ENCODE measurements at places on chromosomes 6 and 20.

- DNase-seq = peak; percentile 52
These were observed 523 bp downstream of the CDS2 start for GRCh38 chr20:5127204-5127858.

DNA sequence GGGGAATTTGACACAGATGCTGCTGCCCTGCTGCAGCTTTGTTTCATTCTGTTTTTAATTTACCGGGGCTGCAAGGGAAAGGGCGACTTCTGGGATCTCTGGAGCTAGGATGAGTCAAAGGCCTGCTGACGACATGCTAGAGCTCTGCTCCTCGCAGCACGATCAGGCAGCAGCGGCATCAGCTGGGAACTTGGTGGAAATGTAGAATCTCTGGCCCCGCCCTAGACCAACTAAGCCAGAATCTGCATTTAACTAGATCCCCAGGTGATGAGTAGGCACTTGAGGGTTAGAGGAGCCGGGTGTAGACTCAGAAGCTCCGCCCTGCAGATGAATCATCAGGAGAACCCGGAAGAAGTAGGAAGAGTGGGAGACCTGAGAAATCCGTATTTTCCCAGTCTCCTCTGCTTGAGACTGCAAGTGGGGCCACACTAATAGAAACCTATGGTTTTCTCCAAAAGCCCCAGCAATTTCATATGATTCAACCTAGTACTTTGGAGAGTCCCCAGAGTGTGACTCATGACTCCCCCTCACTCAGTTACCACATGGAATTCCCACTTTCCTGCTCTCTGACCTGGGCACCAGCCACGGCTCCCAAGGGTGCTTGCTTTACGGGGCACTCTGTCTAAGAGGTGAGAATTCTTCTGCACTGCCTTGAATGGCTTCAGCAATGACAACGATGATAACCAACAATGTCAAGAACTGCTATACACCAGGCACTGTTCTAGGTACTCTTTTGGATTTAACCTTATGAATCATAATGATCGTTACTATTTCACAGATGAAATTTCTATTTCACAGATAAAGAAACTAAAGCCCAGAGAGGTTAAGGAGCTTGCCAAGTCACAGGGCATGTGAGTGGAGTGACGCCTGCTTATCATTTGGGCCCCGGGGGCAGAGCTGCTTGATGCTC lies 18.1 kb downstream of the TUBB2B start:
- DNase-seq = peak; percentile 70

- DNase-seq = no peak
These were observed 225.9 kb downstream of the TMEM242 start for GRCh38 chr6:157097255-157097955.

GRCh38 chr6:53962646-53963045 lies 148.6 kb upstream of the MLIP start:
- DNase-seq = no peak

GRCh38 chr6:148530394-148530953 lies 187.8 kb downstream of the SASH1 start:
- no peak for DNase-seq

DNA sequence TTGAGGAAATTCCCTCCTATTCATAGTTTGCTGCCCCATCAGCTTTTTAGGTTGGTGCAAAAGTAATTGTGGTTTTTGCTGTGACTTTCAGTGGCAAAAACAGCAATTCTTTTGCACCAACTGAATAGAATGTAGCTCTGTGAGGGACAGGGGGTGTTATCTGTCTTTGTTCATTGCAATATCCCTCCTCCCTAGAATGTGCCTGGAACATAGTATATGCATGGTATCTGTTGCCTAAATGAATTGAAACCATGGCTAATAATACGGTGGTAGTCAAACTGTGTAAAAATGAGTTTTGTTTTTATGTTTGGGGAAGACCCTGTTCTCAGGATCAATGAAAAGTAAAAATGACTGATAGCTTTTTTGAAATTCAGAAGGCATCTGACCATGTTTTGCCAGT lies 45.1 kb downstream of the SCAND1 start:
- DNase-seq = no peak

- no peak for DNase-seq
These were observed 2.4 kb downstream of the CEP57L1 start for GRCh38 chr6:109097661-109098060.

- no peak for DNase-seq
These were observed 22.4 kb downstream of the ZNF311 start for GRCh38 chr6:28982476-28983266.

- DNase-seq = no peak
These were observed 36.1 kb upstream of the PAQR8 start for GRCh38 chr6:52325695-52326471.

- DNase-seq = no peak
These were observed 117.1 kb upstream of the TAB2 start for GRCh38 chr6:149200282-149200945.

GRCh38 chr6:10419749-10420545 lies 5.1 kb upstream of the TFAP2A start:
- DNase-seq = no peak

DNA sequence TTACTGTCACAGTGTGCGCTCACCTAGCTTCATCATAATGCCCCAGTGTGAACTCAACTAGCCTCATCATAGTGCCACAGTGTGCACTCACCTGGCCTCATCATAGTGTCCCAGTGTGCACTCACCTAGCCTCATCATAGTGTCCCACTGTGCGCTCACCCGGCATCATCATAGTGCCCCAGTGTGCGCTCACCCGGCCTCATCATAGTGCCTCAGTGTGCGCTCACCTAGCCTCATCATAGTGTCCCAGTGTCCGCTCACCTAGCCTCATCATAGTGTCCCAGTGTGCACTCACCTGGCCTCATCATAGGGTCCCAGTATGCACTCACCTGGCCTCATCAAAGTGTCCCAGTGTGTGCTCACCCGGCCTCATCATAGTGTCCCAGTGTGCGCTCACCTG lies 10.6 kb downstream of the TMEM242 start:
- no peak for DNase-seq

DNA sequence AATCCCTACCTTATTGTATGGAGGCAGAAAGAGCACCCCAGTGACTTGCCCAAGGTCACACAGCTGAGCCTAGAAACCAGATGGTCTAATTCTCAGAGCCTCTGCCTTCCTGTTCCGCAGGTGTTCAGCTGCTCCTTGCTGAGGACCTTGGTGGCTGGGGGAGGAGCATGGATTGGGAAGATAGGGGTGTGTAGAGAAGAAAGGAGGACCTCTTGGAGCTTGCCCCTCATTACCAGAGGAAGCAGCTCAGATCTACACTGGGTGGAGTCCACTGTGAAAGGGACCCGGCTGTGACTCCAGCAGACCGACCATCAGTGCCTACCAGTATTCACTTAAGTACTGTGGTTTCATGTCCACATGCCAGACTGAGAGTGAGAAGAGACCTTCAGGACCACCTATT lies 15.2 kb downstream of the FOXP4 start:
- DNase-seq = no peak

Measured in stomach (tissue), 19 donors.